ENCODE measurements at places on chromosomes 16 and 17.

DNA sequence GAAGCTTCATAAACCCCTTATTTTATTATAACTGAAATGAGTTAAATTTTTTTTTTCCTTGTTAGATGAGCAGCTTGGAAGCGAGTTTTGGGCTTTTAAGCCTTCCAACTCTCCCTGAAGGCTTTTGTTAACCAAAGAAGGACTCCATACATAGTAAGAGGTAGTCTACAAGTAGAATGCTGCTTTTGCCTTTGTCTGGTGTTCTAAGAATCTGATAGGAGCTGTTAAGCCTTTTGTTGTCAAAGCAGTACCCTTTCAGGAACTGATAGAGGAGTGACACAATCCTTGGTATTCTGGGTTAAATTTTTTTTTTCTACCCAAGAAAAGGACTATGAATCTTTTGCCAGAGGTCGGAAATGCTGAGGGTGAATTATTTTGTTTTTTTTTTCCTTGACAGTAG lies 26.1 kb downstream of the MAP2K4 start:
- no peak for DNase-seq

GRCh38 chr17:69428252-69428980 lies 13.9 kb downstream of the MAP2K6 start:
- no peak for DNase-seq

DNA sequence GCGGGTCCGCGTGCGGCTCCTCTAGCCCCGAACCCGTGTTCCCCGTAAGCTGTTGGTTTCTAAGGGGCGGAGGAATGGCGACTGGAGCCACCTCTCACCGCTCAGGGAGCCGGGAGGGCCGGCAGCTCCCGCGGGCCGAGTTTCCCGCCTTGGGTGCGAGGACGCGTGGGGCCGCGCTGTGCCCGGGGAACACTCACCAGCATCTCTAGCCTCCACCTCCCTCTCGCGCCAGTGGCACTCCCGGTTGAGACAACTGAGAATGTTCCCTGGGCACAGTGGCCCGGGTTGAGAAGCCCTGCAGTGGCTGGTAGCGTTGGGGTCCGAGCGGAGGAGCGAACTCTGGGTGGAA lies 560 bp downstream of the TELO2 start:
- peak; percentile 44 for DNase-seq

DNA sequence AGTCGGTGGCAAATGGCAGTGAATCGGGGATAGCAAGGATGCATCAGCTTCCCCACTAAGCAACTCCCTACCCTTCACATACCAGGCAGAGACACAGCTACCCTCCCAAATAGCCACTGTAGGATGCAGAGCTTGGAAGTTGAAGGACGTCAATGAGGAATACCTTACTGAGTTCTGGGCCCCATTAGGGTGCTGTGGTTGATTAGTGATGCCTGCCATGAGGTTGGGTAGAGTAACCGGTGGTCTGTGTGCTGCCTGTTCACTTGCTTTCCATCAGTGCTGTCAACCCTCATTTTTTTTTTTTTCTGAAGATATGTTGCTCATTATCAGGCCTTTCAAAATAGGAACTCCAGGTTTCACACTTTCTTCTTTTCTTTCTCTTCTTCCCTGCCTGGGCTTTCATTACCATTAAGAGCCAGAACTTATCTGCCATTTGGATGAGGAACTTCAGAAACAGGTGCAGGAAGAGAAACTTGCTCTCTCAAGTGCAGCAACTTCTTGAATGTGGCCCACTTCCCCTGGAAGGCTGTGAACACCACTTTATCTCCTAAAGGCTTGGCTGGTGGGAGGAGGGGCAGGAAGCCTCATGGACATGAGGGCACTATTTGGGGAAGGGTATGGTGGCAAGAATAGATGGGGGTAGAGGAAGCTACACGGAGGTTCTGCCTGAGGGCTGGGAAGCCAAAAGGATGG lies 183.5 kb downstream of the NTN1 start:
- DNase-seq: no peak

DNA sequence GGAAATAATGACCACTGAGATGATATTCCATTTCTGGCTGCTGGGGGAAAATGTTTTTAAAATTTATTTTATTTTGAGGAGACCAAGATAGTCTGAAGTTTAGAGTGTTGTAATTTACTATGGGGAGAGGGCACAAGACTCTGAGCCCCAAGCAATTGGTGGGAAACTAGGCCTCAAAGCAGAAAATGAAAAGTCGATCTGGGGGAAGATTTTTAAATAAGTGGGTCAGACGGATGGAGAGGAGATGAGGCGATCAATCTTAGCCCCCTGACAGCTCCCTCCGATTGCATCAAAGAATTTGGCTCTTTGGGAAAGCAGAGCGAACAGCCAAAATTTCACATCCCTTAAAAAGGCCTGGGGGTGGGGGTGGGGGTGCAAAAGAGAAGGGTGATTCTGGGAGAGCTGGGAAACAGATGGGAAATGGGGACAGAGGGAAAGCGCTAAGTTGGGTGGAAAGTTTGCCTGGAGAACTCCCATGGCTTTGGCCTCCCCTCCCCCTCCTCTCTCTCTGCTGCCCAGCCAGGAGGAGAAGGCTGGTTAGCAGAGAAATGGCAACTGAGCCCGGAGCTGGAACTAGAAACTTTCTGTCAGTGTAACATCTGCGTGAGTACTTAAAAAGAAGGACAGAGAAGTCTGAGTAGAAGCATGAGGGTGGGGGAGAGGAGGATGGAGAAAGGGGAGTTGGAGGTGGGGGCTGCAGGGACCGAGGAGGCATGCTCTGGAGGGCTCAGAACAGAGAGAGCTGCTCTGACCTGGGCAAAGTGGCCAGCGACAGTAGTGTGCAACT lies 1.4 kb upstream of the HOXB2 start:
- DNase-seq: no peak

GRCh38 chr17:76354317-76354729 lies 607 bp upstream of the PRPSAP1 start:
- no peak for DNase-seq

GRCh38 chr17:50424996-50425681 lies 879 bp upstream of the ACSF2 start:
- no peak for DNase-seq

- no peak for DNase-seq
Observed at GRCh38 chr16:55462241-55462640, 16.8 kb upstream of the MMP2 start.

DNA sequence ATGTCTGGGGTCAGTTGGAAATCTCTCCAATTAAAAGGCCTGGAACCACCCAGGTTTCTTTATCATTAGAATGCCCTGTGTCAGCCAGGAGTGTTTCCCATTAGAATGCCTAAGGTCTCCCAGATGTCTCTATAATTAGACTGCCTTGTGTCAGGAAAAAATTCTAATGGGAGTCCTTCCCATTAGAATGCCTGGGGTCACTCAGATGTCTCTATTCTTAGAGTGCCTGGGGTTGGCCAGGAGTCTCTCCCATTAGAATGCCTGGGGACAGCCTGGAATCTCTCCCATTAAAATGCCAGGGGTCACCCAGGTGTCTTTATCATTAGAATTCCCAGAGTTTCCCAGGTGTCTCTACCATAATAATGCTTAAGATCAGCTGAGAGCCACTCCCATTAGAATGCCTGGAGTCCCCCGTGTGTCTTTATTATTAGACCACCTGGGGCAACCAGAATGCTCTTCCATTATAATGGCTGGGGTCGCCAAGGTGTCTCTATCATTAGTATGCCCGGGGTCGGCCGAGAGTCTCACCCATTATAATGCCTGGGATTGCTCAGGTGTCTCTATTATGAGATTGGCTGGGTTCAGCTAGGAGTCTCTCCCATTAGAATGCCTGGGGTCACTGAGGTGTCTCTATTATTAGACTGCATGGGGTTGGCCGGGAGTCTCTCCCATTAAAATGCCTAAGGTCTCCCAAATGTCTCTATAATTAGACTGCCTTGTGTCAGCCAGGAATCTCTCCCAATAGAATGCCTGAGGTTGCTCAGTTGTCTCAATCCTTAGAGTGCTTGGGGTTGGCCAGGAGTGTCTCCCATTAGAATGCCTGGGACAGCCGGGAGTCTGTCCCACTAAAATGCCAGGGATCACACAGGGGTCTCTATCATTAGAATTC lies 2254.6 kb downstream of the TP53TG3F start:
- no peak for DNase-seq

GRCh38 chr17:82957469-82957795 lies 117.6 kb upstream of the ZNF750 start:
- DNase-seq: no peak

DNA sequence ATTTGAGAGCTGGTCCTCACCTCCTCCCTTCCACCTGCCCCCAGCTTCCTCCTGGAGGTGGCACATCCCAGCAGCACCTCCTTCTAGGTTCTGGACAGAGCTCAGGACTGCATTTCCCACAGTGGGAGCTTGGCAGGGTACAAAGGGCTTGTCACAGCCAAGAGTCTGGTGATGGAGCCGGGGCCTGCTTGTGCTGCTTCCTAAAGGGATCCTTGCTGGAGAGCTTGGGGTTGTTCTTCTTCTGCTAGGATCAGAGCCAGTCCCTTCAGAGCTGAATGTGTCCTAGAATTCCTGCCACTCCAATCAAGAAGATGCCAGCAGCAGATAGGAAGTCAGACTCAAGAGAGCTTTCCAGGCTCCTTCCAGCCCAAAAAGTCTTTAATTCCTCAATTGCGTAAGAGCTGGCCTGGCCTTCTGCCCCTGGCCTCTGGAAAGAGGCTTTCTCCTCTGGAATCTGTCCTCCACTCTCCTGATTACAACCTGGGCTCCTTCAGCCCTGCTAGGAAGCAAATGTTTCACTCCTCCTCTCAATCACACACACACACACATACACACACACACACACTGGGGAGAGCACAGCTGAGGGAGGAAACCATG lies 4.4 kb downstream of the CD300E start:
- no peak for DNase-seq

DNA sequence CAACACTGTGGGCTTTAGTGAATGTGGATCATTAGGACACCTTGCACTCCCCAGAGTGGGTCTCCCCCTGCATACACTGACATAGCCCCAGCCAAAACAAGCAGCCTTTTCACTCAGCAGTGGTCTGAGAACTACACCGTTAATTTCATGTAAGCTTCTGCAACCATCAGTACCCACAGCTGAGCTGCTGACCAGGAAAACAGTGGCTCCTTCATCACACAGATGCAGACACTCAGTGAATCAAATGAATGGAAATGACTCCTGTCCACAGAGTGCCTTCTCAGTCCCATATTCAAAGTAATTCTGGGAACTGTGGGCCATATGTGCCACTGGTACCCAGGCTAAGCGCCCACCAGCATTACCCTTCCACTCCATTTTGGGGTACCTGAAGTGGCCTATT lies 39.3 kb upstream of the NOL11 start:
- DNase-seq: no peak

DNA sequence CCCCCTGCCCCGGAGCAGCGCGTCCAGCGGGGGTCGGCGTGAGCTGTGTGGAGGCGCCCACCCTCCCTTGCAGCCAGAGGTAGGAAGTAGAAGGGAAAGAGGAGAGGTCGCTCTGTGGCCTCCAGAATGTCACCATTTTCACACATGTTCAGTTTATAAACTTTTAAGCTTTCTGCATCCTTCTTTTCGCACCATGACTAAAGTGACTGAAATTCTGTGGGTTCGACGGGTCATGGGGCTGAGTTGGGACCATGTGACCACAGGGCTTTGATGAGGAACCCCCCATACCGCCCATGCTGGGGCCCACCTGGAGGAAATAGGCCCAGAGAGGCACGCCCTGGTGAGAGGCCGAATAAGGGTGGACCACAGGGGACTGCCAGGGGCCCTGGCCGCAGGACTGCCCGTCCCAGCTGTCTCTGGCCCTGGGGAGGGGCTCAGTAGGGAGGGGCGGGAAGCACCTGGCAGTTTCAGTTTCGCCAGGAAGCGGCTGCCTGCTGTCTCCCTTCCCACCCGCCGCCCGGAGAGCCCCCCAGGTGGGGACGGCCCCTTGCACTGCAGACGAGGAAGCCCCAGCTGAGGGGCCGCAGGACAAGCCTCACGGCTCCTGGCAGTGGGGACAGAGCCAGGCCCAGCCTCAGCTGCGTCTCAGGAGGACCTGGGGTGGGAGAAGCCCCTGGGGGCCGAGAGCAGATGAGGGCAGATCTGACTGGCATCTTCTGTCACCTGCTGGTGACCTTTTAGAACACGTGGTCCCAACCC lies 9.0 kb downstream of the CBFA2T3 start:
- no peak for DNase-seq

GRCh38 chr17:20203018-20203417 lies 193.9 kb downstream of the SPECC1 start:
- no peak for DNase-seq

DNA sequence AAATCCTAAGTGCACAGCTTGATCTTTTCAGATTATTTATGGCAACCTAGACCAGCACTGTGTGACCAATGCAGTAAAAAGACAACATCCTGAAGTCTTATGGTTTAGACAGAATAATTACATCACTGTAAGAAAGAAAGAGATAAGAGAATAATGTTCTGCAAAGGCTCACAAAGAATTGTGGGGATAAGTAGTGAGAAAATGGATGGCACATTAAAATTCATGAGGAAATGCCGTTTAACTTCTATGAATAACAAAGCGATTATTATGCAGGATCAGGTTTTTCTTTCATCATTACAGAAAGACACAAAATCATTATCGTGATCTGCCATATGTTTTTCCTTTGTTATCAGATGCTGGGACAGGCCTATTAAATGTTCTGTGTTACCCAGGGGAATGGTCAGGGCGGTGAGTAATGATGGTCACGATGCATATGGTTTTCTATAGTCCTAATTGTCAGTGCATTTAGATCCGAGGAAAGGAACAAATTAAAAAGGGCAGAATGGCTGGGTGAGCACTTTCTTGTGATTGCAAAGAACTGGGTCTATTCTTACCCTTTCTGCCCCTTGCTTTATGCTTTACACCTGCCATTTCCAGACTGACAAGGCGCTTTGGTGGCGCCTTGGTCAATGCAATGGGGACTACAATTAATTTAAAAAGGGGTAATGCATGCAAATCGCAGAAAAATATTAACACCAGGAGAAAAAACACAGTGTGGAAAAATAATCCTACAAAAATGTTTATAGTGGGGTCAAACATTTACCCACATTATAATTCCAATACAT lies 18.1 kb upstream of the DHX40 start:
- no peak for DNase-seq

DNA sequence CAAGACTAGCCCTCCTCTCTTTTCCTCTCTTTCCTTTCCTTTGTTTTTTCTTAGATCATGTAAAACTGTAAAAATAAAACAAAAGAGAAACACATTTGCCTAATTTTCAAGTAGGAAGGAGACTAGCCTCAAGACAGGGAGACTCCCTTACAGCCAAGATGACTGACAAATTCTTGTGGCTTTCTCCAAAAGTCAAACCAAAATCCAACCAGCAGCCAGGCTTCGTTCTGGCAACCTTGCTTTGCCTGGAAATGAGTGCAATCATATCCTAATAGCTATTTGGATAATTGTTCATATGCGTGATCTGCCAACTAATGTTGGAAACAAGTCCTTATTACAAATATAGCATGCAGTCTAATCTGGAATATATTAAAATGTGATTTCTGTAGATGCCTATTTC lies 868.9 kb upstream of the SOX9 start:
- DNase-seq: no peak

All from activated CD4-positive, CD25-positive, alpha-beta regulatory T cell treated with anti-CD3 and anti-CD28 coated beads, Interleukin-2, amount 50 U/mL, for 72 hours (primary cell).